Stimulated activated CD4-positive, alpha-beta T cell treated with anti-CD3 and anti-CD28 coated beads, TNF-alpha, amount 100 ng/mL, for 1 hour (primary cell): ENCODE measurements at places on chromosomes 13 and 19.

- peak; percentile 58 for DNase-seq
Observed at GRCh38 chr19:1767464-1767933, 14.2 kb downstream of the ONECUT3 start.

- no peak for DNase-seq
Observed at GRCh38 chr13:30872276-30872594, 33.8 kb upstream of the MEDAG start.

DNA sequence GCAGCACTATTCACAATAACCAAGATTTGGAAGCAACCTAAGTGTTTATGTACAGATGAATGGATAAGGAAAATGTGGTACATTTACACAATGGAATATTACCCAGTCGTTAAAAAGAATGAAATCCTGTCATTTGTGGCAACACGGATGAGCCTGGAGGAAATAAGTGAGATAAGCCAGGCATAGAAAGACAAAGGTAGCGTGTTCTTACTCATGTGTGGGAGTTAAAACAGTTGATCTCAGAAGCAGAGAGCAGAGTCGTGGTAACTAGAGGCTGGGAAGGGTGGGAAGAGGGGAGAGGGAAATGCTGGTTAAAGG, 29.5 kb downstream of the LILRB4 start:
- no peak for DNase-seq

- DNase-seq: no peak
Observed at GRCh38 chr13:113152691-113152983, 5.8 kb upstream of the PROZ start.

DNA sequence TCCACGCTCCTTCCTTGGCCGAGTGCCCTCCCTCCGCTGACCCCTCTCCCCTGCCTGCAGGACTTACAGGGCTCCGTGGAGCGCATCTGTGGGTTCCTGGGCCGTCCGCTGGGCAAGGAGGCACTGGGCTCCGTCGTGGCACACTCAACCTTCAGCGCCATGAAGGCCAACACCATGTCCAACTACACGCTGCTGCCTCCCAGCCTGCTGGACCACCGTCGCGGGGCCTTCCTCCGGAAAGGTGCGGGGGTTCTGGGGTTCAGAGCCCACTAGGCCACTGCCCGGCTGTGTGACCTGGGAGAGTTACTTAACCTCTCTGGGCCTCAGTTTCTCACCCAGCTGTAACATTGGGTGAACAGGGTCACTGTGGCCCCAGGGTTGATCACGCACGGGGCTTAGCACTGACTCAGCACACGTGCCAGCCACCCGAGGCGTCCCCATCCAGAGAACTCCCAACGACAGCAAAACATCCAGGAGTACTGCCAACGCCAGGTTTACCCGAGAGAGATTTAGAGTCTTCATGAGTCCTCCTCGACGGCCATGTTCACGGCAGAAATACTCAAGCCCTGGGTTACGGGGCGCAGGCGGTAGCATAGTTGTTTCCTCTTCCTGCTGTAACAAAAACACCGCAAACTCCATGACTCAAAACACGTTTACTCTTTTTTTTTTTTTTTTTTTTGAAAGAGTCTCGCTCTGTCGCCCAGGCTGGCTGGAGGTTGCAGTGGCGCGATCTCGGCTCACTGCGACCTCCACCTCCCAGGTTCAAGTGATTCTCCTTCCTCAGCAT, 9.7 kb upstream of the SPACA4 start:
- no peak for DNase-seq

DNA sequence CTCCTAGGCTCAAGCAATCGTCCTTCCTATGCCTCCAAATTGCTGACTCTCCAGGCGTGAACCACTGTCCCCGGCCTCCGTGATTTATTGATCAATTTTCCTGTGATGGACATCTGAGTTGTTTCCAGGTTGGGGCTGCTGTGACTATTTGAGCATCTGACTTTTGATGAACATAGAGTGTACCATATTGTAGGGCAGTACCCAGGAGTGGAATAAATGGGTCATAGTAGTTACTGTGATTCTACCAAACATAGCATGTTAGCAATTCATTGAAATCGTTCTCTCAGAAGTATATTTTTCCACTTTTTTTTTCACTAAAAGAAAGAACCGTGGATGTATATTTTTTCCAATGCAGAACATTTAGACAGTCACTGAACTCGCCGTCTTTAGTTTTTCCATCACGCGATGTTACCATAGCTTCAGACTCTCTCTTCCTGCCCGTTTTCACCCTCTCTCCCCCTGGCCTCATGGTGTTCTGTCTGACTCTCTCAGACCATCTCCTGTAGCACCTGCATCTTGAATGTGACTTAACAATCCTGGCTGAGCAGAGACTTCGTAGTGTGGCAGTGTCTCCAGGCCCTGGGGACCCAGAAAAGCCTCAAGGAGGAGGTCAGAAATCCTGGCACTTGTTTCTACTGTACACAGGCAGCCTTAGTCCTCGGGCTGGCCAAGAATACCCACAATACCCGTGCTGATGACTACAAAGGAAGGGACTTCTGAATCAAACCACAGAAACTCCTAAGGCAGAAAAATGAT, 3.2 kb upstream of the RASGRP4 start:
- no peak for DNase-seq

DNA sequence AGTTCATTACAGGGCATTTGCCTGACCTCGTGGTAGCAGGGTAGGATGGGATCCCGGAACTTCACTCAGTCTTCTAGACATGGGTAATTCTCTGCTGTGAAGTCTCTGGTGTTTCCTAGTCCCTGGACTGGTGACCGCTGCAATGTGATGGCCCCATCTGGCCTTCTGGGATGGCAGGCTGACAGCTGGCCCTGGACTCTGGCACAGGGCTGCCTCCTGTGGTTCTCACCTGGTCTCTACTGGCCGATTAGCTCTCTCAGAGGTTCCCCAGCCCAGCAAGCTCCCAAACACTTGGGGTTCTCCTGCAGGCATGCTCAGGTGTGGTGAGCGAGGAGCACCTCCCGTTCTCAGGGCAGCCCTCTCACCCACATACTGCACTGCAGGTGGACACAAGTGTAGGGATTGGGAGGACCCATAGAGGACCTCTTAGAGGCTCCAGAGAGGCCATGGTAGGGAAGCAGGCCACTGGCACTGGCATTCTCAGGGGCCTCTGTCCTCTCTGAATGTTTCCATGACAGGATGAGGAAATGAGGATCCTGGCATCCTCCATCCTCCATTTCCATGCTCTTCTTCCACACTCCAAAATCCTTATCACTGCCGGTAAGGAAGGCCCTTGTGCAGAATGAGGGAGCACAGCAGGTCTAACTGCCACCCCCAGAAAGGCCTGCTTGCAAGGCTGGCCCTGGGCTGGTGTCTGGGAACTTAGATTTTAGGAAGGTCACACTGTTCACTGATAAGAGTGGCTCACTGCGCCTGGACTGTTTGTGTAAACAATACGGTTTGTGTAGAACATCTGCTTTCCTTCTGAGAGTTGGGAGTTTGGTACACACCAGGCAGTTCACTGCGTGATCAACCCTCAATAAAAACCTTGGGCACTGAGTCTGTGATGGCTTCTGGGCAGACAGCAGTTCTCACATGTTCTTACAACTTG, 31.5 kb upstream of the FARP1 start:
- DNase-seq: no peak

DNA sequence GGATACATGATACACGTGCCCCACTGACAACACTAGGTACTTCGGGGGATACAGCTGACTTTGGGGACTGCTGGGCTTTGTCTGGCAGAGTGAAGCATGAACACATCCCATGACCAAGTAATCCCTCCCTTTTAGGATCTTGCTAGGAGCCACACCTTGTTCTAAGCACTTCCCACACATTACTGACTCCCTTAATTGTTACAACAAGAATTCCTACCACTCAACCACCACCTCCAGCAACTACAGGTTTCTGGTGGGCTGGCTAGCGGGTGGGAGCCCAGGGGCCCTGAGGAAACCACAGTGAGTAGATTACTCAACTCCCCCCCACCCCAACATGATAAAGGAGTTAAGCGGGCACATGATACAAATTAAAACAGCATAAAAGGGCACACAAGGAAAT, 7.2 kb upstream of the SLC35E1 start:
- DNase-seq: no peak

GRCh38 chr13:59373341-59373740, 790.4 kb downstream of the DIAPH3 start:
- DNase-seq: no peak

DNA sequence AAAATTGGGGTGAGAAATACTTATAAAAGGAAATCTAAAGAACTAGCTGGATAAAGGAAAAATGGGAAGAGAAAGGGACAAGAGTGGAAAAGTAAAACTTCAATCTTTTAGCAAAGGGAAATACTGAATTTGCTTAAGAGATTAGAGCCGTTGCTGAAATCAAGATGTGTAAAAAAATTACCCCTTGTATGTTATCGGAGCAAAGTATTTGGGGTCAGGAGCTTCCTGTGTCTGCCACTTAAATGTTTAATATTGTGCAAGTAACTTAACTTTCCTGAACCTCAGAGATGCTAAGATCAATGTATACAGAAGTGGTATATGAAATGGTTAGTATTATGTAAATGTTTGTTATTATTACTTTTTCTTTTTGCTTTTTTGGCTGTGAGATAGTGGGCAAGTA, 51.6 kb downstream of the NDFIP2 start:
- no peak for DNase-seq

DNA sequence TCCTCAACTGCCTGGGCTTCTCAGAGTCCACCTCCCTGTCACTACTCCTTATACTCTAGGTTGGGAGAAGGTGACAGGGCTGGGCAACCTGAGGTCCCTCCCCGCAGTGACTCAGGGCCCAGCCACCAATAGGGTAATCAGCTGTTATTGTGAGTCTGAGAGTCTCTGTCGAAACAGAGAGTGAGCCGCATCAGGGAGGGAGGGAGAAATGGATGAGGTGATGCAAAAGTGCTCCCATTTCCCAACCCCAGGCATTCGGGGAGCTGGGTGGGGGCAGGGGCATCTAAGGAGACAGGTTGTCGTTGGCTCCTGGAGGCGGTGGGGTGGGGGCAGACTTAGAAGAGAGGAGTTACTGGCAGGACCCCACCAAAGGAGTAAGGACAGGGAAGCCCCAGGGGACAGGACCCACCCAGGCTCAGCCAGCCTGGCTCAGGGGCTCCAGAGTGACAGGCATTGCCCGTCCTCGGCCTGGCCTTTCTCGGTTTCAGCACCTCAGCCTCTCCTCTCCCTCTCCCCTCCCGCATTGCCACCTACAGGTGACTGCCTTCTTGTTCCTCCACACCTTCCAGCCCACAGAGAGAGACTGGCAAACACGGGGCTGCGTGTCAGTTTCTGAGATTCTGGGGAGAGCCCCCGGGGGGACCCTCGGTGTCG, at the start of gene DMKN:
Gene DMKN (minus strand): TSS at position 22 of the 654 bp plus-strand sequence. CDS start 174 bp downstream, outside the sequence.
- DNase-seq: no peak

DNA sequence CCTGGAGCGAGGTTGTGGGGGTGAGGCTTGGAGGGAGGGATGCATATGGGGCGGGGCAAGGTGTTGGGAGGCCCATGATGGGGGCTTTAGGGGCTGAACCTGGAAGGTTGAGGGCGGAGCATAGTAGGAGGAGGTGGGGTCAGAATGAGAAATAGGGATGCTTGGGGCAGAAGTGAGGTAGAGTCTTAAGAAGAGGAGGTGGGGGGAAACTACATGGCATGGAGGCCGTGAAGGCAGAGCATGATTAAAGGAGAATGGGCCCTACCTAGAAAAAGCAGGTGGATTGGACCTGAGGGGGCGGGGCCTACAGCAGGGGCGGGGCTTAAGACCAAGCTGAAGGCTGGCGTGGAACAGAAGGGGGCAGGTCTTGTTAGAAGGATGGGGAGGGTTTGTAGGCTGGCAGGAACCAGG, 799 bp downstream of the NR1H2 start:
- no peak for DNase-seq

DNA sequence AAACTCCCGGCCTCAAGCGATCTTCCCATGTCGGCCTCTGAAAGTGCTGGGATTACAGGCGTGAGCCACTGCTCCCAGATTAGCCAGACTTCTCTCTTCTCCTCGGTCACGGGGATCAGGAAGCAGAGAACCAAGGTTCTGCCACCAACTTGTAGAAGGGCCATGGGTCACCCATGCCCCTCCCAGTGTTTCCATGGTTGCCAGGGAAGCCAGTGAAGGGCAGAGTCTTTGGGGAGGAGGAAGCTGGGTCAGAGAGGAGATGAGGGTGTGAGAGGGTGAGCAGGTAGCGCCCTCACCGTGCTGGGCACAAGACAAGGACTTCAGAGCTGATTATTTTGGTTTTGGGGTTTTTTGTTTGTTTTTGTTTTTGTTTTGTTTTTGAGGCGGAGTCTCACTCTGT, 77.1 kb downstream of the GNG7 start:
- no peak for DNase-seq

- DNase-seq: no peak
Observed at GRCh38 chr19:3979289-3979673, 6.0 kb downstream of the EEF2 start.

DNA sequence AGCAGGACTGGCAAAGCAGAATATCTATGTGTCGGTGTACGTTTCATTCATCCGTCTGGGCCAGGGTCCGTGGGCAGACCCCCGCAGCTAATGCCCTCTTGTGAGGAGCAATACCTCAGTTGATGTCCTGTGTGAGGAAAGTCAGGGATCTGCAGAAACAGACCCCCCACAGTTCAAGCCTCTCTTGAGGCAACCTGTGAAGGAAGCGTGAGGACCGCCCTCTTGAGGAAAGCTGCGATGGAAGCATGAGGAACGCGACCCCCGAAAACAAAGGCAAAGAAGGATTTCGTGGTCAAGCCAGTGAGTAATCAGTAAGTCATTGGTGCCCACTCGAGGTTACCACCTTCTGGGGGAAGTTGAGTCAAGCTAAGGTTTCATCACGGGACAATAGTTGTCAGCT, 20.9 kb upstream of the ZNF83 start:
- no peak for DNase-seq

- no peak for DNase-seq
Observed at GRCh38 chr19:12797141-12797587, 4.4 kb downstream of the PRDX2 start.

DNA sequence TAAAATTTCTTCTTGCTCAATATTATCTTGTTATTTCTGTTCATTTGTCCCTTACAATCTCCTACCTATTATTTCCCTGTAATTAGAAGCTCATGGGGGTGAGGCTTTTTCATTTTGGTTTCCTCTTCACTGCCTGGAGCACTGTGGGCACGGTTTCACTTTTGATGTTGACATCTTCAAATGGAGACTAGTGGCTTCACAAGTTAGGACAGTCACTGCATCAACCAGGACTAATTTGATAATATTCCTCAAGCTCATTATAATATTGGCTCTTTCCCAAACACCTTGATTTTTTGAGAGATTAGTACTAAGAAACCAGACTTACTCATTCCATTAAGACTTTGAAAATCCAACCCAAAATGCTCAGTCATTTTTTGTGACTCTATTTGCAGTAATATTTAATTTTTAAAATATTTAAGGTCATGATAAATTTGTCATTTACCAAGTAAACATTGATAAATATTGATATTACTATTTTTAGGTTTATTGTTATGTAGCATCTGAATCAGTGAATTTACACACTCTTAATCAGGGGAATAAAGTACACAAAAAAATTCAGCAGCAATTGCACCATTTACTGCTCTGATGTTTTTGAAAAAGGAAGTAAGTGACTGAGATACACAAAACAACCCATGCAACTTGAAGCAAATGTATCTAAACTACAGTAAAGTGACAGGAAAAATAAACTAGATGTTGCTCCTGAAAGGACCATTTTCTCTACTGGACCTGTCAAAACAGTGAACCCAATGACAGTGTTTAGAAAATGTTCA, 28.8 kb upstream of the RCBTB2 start:
- DNase-seq: no peak

- DNase-seq: no peak
Observed at GRCh38 chr19:18674616-18675015, 8.9 kb upstream of the CRTC1 start.
